ENCODE measurements at places on chromosomes 12 and 14.

DNA sequence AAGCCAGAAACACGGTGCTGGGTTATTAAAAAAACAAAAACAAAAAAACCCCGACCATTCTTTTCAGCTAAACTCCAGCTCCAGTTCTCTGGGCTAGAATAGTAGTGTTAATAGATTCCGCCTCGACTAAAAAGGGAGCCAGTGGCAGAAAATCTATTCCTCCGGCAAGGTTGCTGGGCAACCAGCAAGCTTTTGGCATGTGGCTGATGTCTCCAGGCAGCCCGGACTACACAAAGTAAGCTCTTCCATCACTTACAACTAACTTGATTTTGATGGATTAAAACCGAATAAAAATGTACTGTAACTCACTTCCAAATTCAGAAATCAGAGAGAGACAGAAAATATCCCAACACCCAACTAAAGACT lies 126.4 kb upstream of the FOXN3 start:
- DNase-seq: no peak

DNA sequence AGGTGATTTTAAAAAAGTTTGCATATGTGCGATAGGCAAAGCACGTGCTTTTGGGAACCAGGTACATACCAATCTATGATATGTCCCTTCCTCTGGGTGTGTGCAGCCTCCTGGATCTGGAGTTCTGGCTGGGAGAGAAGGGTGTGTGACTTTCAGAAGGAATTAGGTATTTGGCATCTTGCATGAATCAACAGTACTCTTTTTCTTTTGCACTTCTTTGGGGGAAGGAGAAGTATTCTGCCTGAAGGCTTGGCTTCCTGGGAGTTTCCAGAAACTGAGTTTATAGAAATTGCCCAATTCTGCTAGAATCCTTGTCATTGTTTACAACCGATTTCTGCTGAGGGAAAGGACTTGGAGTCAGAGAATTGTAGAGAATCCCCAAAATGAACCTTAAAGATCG lies 2.9 kb upstream of the CLMN start:
- DNase-seq: no peak

- DNase-seq: no peak
These were observed 39.9 kb downstream of the TNFAIP2 start for GRCh38 chr14:103163199-103163598.

DNA sequence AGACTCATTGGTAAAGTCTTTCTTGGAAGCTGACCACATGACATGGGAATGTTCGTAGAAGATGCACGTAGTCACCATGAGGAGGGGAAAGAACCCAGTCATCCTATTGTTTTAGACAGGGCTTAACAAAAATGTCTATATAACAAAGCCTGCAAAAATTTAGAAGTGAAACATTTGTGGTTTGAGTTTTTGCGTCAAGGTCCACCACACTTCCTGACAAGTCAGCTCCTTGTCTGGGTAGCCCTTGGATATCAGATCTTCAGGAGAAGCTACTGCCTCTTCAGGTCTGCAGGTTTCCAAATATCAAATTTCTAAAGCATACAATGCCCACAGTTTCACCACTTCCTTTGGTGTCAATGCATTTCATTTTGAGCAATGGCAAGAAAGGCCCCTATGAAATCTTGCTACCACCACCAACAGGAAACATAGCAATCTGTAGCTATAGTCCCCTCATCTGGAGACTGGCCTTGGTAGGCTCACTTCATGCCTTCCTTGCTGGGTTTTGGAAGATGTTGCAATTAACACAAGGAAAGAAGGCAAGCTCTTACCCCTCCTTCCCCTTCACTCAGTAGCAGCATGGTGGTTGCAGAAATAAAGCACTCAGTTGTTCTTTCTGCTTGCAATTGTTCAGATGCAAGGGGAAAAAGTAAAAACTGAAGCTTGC lies 235.2 kb downstream of the PCNX1 start:
- DNase-seq: no peak

DNA sequence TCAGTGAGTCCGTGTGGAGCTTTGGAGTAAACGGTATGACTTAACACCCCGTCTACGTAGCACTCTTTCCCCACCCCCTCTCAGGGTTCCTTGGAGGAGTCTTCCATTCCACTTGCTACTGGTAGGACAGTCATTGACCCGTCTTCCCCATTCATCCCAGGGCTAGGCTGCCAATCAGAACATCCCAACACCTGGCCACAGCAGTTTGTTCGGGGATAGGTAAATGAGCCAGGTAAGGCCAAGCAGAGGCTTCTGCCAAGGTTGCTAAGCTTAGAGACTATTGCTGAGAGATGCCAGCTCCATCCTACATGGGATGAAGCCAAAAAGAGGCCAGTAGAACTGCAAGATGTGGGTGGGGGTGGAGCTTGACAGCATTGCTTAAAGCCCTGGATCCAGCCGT lies 130.8 kb downstream of the BCL11B start:
- no peak for DNase-seq

GRCh38 chr12:88298761-88299242 lies 156.7 kb downstream of the TMTC3 start:
- DNase-seq: no peak

DNA sequence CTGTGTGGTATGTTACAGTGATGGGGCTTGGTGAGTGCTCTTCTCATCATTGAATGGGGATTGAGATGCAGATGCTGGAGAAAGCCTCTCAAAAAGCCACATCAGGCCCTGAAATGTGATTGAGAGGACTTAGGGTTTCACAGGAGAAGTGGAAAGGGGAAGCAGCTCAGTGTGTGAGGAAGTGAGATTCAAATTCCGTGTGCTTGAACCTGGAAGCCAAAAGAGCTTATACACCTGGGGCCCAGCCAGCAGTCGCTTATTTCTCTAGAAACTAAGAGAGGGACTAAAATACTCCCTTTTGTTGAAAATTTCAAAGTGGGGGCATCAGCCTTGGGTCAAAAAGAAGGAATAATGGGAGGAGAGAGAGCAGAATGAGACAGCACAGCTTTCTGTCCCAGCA lies 39.1 kb upstream of the GZMB start:
- no peak for DNase-seq

DNA sequence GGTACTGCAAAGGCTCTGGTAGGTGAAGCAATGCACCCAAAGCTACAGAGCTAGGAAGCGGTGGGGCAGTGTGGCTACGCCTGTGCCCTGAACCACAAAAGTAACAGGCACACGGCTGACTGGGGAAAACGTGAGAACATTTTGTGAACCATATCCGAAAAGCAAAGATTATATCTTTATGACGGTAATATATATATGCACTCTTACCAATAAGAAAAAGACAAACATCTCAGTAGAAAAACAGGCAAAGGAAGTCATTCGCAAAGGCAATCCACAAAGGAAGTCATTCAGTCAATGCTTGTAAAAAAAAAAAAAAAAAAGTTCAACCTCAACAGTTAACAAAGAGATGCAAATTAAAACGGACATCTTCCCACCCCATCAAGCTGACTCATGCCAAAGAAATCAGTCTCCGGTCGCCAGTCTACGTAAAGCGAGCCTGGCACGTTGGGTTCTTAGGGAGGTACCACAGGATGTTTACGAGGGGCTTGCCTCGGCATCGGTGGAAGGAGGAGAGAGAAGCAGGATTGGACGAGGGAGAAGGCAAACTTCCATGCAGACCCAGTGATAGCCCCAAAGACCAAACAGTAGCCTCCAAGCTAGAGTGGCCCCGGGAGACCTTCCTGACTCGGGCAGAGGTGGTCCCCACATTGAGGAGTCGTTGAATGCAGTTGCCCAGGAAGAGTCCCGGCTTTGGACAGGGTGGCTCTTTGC lies 39.4 kb upstream of the PPP2R5C start:
- no peak for DNase-seq

- no peak for DNase-seq
These were observed 352.5 kb upstream of the CCDC196 start for GRCh38 chr14:66133666-66134065.

GRCh38 chr14:37870632-37871346 lies 275.4 kb downstream of the TTC6 start:
- no peak for DNase-seq

- no peak for DNase-seq
These were observed 126.9 kb upstream of the PRICKLE1 start for GRCh38 chr12:42716491-42716891.

DNA sequence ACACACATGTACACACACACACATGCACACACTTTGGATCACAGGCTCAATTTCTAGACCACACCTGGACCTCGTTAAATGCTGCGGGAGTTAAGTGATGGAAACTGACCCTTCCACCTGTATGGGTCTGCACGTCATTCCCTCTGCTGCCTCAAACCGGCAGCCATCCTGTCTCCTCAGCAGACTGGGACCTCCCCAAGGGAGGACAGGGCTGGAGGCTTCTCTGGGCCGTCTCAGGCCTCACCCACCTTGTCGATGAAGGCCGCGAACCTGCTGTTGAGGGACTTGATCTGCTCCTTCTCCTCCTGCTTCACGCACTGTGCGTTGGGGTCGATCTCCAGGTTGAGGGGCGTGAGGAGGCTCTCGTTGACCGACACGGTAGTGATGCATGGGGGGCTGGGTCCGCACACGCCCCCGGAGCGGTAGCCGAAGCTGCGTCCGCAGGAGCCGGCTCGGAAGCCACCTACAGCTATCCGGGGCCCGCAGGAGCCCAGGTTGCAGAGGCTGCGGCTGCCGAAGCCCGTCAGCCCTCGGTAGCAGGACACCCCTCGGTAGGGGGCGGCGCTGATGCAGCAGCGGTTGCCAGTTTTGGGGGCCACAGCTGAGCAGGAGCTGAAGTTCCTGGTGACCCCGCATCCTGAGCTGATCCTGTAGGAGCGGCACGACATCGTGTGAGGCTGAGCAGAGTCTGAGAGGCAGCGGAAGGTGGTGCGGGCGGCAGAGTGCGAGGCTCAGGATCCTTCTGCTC lies at the start of gene KRT85:
KRT85 (minus strand) TSS at position 744 of the 748 bp plus-strand sequence; CDS start at position 668, 76 bp downstream.
- no peak for DNase-seq

- DNase-seq: peak; percentile 85
These were observed 30.3 kb downstream of the NFKBIA start for GRCh38 chr14:35374263-35374712.

- no peak for DNase-seq
These were observed 297.6 kb downstream of the TMEM132D start for GRCh38 chr12:129606239-129606638.

DNA sequence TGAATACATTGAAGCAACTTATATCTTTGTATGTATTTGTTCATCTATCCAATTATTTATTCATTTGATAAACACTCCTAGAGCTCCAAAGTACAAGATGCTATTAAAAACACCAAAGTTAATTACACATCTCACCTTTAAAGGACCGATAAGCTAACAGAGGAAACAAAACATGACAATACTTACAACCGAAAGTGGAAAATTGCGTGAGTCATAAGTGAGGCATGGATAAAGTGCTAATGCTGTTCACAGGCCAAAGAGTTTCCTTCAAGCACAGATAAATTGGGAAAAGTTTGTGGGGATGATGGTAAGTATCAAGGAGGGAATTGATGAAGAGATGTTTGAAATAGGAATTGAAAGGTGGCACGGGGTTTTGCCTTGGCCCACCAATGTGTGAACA lies 172.8 kb upstream of the KITLG start:
- DNase-seq: no peak

- no peak for DNase-seq
These were observed 15.9 kb upstream of the CLEC4E start for GRCh38 chr12:8556531-8557097.

GRCh38 chr14:71168564-71169427 lies 261.5 kb downstream of the PCNX1 start:
- DNase-seq: no peak

- DNase-seq: no peak
These were observed 27.9 kb downstream of the BCL2L14 start for GRCh38 chr12:12098691-12099015.

- peak; percentile 54 for DNase-seq
These were observed at the start of gene GABARAPL1 for GRCh38 chr12:10212739-10213131. Gene GABARAPL1, plus strand, starts transcription at chr12:10212877. Its CDS starts 253 bp downstream, at chr12:10213130.

DNA sequence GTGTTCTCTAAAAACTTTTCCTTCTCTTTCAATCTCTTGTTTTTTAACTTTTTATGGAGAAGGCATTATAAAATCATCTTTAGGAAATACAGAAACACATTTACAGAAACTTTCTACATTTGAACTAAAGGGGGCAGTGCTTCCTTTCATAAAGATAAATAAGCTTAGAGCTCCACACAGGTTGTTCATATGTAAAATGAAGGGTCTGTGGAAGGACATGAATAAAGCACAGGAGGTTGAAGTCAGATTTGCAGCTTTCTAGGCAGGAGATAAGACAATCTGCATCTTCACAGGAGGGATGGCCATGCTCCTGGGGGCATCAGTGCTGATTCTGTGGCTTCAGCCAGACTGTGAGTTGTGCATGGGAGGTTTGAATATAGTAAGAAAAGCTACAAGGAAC lies 426.0 kb downstream of the DAD1 start:
- DNase-seq: no peak

DNA sequence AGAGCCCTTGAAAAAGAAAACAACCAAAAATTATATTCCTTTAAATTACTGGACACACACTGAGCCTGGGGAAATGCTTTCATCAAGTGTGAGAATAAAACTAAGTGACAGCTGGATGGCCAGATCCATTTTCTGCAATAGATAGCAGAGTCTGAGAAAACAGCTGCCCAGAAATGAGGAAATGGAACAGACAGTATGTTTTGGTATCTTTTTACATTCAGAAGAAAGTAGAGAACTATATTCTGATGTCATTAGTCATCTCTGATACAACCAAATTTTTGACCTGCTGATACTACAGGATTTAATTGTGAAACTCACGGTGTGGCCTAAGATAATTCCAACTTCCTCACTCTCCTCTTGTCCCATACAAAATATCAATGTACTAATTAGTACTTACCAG lies 78.2 kb downstream of the HMGA2 start:
- DNase-seq: no peak

DNA sequence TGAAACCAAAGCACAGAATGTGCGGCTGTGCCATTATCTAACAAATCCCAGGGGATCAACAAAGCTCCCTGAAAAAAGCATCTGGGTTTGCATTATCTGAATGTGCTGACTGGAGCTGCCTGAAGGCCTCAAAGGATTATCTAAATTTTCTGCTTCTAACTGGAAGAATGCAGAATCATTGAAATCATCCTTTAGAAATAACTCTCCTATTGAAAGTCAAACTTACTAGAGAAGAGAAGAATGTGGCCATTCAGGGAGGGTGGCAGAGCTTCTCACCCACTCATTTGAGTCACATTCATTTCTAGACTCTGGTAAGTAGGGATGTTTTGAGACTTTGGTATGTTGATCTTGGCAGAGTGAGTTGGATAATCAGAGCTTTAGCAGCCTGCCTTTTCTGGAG lies 220.6 kb upstream of the RGS6 start:
- no peak for DNase-seq

All from ascending aorta (tissue), 2 donors.